Stimulated activated CD4-positive, alpha-beta T cell treated with anti-CD3 and anti-CD28 coated beads, Interleukin-1b, Interleukin-23, amount 100 ng/mL, for 1 hour (primary cell): ENCODE measurements at places on chromosomes 2 and 18.

DNA sequence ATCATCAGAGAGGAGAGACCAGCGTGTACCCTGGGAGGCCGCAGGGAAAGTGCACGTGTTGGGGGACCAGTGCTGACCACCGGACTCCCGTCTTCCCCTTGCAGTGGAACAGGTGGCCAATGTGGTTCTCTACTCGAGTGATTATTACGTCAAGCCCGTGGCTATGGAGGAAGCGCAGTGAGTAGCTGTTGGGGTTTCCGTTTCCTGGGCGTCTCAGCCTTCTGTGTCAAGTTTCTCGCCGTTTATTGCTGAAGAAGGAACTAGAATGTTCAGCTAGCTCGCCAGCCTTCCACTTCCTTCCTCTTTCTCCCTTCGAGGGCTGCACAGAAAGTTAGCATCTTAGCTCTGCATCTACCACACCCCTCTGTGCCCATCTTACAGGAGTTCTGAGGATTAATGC is 22.8 kb upstream of the DGKD start:
- DNase-seq = peak; percentile 52

GRCh38 chr2:2848621-2849333 is 517.7 kb upstream of the MYT1L start:
- DNase-seq = no peak

DNA sequence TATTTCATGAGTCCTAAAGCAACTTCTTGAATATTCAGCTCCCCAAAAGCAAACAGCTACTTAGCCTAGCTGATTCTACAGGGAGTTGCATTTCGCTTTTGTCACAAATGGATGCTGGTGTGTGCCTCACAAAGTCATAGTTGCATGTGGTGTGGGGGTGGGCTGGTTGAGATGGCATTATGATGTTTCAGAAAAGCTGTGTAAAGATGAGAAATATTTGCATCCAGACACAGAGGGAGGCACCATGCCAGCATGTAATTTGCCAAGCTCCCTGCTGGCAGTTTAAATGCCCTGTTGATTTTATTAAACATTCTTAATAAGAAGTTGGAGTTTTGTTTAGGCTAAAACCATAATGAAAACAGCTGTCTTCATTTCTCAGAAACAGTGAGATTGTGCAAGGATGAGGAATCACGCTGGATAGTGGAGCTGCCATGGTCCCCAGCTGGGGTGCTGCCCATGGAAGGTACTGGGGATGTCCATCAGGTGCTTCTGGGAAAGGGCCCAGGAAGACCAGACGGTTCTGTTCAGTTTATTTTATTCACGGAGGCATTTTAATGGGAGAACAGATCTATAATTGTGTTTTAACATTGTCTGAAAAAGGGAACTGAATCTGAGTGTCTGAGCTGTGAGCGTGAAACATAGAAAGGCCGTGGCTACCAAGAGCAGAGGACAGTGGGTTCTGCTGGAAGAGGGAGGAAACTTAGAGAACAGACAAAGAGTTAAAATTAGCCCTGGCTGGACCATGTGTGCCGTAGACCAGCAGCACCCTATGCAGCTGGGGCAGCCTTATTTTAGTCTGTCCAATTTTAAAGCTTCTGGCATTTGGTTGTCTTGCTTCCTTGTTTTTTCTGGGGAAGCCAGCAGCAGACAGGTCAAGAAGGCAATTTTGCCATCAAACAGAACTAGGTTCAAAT is 177.1 kb downstream of the FAM210A start:
- no peak for DNase-seq

GRCh38 chr2:73920577-73921545 is 5.8 kb upstream of the DGUOK start:
- no peak for DNase-seq

GRCh38 chr18:38545071-38545470 is 979.5 kb upstream of the CELF4 start:
- DNase-seq = no peak

DNA sequence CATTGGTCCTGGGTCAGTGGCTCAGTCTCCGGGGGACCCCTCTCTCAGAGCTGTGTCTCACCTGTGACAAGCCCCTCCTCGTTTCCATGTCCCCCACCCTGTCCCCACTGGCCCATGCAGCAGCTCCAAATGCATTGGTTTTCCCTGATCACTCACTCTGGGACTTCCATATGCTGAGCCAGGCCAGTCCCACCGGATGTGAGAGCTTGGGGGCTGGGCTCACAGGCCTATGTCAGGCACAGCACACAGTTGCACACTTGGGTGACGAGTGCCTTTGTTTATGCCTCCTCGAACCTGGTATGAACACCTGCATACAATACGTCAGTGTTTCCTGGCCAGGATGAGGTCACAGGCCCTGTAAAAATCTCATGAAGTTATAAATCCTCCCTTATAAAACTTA is 232.5 kb downstream of the TFCP2L1 start:
- no peak for DNase-seq

DNA sequence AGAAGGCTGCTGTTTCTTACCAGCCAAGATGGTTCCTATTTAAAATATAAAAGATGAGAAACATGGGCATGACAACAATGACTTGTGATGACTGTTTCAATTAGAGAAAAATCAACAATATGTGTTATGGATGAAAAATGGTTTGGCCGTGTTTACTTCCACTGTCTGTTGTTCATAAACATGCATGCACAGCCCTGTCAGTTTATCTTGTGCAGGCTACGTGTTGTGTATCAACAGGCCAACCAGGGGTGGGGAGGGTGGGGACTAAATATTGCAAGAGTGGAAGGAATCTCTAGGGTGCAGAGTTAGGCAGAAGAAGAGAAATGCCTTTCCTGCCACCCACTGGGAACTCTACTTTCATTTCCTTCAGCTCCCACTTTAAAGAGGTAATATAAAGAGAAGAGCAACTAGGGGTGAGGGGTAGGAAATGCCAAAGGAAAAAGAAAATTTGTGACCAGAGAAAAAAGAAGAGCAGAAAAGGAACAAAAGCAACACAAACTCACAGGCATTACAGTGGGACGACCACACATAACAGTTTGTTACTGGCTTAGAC is 116.8 kb upstream of the MEIS1 start:
- DNase-seq = no peak

- no peak for DNase-seq
Observed at GRCh38 chr2:55196526-55196925, 35.6 kb downstream of the CLHC1 start.

GRCh38 chr2:230902180-230902899 is 22.7 kb downstream of the GPR55 start:
- DNase-seq = no peak

DNA sequence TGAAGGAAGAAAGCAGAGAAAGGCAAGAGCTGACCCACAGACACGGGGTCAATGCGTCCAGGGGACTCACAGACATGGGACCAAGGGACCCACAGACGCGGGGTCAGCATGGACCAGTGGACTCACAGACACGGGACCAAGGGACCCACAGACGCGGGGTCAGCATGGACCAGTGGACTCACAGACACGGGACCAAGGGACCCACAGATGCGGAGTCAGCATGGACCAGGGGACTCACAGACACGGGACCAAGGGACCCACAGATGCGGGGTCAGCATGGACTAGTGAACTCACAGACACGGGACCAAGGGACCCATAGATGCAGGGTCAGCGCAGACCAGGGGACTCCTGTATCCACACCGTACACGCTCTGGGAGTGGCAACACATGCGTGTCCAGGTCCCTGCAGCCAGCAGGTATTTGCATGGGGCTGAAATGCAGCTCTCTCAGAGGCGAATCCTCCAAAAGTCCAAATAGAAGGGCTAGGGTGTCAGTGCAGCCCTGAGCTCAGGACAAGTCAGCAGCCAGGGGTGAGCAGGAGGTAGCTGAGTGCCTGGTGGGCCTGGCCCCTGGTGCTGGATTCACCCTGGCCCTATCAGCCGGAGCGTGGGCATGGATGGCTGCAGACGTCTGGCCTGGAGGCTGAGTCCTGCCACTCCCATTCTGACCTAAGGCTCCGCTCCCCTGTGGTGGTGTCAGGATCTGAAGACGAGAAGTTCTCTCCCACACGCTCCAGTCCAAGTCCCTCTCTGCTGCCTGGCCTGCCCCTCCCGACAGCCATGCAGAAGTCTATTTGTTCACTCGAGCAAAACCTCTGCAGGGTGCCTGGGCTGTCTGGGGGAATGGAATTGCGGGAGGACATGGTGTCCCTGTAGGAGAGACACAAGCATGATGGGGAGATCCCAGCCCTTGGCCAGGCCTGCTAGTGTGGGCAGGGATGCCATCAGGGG is 28.5 kb downstream of the TMEM18 start:
- no peak for DNase-seq

- no peak for DNase-seq
Observed at GRCh38 chr18:56119681-56120080, 518.7 kb downstream of the TXNL1 start.

- DNase-seq = no peak
Observed at GRCh38 chr18:52313213-52313612, 26.8 kb upstream of the DCC start.

DNA sequence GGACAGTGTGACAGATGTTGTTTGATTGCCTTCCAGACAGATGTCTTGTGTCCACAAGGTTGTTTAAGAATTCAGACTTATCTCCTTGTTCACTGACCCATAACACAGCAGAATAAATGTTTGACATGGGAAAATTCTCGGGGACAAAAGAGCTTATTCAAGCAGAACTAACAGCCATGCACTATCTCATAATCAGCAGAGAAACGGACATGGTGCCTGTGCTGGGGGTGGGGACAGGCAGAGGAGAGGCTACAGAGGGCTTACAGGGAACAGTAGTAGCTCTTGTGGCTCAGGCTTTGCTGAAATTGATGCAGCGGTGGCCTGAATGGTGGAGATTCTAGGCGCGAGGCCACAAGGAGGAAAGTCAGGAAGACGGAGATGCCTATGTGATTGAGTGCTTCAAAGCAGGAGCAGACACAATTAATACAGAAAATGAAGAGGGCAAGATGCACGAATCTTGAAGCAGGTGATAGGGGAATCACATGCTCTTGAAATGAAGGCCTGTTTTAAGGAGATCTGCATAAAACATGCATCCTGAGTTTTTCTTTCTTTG is 62.0 kb upstream of the CAB39 start:
- no peak for DNase-seq

DNA sequence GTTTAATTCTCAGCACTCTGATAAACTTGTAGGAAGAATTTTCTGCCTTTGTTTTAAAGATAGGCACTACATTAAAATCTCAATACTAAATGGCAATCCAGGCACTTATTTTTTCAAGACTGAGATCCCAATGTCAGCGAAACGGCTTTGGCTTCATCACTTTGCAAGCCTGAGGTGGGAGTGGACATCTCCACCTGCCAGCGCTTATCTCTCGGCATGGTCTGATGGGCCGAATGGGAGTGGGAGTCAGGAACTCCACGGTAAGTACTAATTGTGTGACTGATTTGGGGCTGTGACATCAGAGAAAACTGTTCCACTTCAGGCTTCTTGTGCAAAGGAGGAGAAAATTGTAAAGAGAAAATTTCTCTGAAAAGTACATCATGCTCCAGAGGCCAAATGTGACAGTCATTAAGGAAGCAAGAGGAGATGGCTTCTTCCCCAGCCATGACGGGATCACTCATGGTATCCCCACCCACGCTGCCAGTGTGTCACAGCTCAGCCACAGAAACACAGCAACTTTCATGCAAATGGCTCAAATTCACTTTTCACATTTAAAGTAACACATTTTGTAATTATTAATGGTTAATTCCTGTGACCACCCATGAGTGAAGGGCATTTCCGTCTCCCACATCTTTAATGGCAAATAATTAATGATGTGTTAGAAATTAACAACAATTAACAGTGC is 385.5 kb upstream of the HNRNPA3 start:
- no peak for DNase-seq

DNA sequence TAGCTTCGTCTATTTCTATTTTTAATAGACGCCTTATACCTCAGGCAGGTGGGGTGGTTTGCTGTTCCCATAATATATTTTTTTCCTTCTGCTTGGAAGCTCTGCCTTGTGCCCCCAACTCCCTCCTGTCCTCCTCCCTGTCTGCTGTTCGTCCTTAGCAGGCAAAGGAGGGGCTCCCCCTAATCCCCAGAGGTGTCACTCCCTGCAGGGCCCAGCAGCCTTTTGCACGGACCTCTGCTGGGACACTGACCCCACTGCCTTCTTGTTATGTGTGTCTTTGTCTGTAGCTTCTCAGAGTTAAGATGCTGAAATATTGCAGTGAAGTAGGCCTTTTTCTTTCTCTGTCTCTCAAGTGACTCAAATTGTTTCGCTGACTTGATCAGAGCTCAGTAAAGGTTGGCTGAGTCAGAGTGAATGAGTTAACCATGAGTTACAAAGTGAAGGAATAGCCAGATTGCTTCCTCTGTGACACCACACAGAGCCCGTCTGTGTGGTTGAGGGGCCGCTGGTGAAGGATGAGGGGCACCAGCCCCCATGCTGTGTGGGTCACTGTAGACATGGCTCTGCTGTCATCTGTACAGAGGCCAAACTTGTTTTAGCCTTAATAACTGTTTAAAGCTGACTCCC is 47.7 kb downstream of the PRKCE start:
- no peak for DNase-seq

GRCh38 chr2:1607971-1608688 is 136.2 kb downstream of the PXDN start:
- DNase-seq = no peak

DNA sequence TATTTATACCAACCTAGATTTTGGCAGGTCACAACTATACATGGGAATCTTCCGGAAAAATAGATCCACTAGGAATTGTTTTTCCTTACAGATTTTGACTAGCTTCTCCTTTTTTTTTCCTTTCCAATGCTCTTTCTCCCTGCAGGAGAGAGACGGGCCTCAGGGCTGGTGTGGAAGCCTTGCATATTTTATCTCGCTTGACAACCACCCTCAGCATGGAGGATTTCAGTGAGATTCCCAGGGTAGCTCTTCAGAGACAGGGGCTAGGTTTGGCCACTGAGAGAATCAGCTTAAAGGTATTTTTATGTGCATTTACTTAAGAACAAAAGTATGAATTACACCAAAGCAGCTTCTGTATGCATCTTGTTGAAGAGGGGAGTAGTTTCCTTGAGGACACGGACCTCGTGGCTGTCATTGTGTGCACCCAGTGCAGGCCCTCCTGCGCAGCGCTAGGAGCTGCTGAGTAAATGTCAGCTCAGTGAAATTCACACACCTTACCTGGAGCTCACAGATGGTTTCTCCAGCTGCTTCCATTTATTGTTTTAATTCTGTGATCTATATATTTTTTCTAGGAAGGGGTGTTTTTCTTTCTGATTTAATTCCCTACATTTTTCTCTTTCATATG is 54.4 kb downstream of the TRAPPC12 start:
- DNase-seq = no peak

- DNase-seq = no peak
Observed at GRCh38 chr2:220756653-220757052, 815.5 kb downstream of the EPHA4 start.

DNA sequence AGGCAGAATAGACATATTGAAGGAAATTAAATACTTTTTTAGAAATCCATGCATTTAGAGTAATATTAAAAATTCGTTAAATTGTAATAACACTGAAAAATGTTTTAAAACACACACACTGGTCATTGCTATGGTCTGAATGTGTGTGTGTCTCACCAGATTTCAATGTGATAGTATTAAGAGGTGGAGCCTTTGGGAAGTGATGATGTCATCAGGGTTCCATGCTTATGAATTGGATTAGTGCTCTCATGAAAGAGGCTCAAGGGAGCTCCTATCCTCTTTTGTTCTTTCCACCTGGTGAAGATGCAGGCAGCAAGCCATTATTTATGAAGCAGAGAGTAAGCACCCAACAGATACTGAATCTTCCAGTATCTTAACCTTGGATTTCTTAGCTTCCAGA is 441.8 kb downstream of the CDH2 start:
- DNase-seq = no peak

GRCh38 chr18:24516261-24516660 is 55.8 kb downstream of the HRH4 start:
- DNase-seq = no peak

- no peak for DNase-seq
Observed at GRCh38 chr2:180516232-180516631, 464.2 kb upstream of the UBE2E3 start.

- no peak for DNase-seq
Observed at GRCh38 chr2:186853951-186854350, 5.0 kb upstream of the ZSWIM2 start.
